Left cardiac atrium (tissue), 4 donors: ENCODE measurements at places on chromosomes 6 and 20. TPM values are rescaled to one million over a fixed set of nuclear protein-coding genes. Genes with fewer than 3 reads are reported as not detected.

DNA sequence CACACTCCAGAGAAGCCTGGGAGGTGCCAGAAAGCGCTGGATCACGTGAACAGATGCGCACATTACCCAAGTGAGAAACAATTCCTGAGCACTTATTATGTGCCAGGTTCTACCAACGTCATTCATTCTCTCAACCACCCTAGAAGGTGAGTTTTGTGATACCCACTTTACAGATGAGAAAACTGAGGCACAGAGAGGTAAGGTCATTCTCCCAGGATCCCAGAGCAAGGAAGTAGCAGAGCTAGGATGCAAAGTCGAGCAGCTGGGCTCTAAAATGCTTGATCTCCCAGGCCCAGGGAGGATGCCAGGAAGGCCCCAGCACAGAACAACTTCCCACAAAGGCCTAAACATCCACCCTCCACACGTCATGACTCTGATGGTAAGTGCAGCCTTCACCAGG is 85.6 kb downstream of the PREX1 start:
- no peak for DNase-seq

DNA sequence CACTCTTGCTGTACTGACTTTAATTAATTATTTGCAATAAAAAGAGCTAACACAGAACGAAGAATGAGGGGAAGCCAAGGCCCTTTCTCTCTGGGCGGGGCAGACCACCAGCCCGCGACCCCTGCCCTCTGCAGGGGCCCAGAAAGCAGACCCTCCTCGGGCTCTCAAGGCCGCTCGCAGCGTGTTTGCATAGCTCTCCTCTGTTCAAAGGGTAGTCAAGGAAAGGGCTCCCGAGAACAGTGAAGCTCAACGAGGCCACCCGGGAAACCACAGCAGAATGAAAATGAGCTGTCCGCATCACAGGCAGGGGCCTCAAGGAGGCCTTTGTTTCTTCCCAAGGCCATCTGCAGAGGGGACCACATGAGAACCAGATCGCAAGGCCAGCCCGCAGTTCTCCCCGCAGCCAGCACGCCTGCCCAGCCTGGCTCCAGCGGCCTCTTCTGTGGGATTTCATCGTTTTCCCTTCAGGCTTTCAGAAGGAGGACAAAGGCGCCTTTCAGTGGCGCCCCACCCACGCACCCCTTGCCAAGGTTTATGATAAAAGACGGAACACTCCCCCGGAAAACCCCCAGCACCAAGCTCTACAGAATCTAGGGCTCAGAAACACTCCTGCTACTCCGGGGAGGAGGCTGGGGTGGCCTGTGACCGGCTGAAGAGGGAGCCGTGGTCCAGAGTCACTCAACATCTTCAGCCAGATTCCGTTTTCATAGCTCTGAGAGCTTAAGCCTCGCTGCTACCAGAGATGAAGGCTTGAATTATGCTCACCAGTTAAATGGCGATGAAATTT is 25.3 kb downstream of the ACSS1 start:
- peak; percentile 80 for DNase-seq

Gene ID4
- 44.0 TPM for total RNA-seq

Gene C6orf132
- total RNA-seq = 1.5 TPM

DNA sequence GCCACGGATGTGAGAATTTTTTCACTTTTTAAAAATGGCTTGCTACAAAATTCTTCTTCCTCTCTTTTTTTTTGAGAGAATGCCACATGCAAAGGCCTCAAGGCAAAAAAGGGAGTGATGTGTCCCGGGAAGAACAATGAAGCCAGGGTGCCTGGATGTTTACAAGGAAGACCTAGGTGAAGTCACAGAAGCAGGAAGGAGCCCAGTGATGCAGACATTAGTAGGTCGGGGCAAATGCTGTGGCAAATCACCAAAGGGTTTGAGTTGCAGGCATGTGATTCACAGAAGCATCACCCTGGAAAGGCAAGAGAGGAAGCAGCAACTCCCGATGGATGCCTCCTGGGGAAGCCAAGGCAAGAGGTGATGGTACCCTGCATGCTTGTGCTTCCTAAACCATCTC is 46.8 kb downstream of the FARS2 start:
- no peak for DNase-seq

- DNase-seq = no peak
Observed at GRCh38 chr6:46888578-46888977, 33.2 kb downstream of the ADGRF5 start.

DNA sequence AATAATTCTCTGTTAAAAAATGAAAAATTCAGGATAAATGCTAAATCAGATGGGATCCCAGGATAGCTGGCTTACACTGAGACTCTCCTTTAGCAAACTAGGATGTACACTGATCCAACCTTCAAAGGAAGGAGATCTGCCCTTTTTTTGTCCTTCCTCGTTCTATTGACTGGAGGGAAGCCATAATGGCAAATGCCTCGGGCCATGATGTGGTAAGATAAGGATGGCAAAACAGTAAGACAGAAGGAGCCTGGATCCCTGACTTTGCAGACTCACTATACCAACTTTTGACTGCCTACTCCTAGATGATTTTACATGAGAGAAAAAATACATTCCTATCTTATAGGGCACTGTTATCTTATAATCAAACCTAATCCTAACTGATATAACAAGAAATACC is 156.9 kb upstream of the BEND3 start:
- no peak for DNase-seq

Gene WFDC5
- not detected for total RNA-seq

- DNase-seq = no peak
Observed at GRCh38 chr6:42637681-42638080, 73.9 kb downstream of the UBR2 start.

DNA sequence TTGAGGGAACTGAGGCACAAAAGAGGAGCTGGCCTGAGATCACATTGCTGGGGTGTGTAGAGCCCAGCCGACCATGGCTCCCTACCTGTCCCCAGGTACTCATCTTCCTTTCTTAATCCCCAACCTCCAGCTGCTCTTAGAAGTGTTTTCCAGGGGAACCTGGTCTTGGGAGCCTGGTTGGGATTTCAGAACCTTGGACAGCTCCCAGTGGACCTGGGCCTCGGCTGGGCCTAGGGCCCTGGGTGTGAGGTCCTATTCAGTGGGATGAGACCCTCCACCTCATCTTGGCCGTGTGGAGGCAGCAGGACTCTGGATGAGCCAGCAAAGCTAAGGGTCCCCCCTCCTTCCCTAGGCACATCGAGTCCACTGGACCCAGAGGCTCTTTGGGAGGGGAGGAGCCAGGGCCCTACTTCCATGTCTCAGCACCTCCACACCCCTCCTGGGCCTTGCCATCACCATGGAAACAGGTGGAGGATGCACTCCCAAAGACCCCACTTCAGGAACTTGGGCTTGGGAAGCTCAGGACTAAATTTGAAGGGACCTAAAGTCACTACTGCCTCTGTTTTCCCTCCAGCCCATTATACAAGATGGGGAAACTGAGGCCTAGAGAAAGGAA is 38.5 kb downstream of the DLGAP4 start:
- DNase-seq = peak; percentile 33

Gene SIGLEC1
- 23.9 TPM for total RNA-seq

- peak; percentile 40 for DNase-seq
Observed at GRCh38 chr20:32327087-32327681, 30.9 kb upstream of the ASXL1 start.

Gene C4B
- total RNA-seq = 177 TPM

Gene BMP2
- total RNA-seq = 4.7 TPM

- no peak for DNase-seq
Observed at GRCh38 chr20:48142516-48142773, 357.2 kb upstream of the SULF2 start.

Gene KIAA1755
- 8.0 TPM for total RNA-seq

GRCh38 chr20:47418069-47418757 is 61.7 kb upstream of the ZMYND8 start:
- no peak for DNase-seq

Gene GSTA2
- total RNA-seq = not detected

DNA sequence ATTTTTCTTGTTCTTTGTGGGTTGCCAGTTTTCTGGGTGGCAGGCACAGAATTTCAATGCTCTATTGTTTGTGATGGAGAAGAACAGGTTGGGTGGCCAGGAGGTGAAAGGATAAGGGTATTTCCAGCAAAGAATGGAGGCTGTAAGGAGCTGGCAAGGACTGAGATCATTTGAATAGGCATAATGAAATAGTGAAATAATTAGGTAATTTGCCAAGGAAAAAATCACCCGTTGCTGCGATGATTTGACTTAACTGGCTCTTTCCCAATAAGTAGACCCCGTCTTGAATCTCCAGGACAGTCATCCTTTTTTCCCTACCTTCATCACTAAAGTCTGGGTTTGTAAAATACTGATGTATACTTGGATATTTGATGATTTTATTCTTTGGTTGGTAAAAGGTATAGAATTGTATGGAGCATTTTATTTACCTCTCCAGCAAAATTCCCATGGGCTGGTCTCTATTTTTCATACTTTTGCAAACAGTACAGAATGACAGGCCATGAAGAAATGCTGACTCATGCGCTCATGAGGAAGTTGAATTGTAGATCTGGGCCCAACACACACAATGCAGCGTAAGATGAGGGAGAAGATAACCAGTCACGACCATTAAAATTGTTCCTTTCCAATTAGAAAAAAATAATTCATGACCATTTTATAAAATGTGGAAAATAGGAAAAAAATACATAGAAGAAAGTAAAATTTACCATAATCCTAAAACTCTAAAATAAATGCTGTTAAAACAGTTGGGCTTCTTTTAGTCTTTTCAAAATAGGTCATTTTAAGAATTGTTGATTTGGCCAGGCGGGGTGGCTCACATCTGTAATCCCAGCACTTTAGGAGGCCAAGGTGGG is 2.4 kb upstream of the GCNT2 start:
- DNase-seq = no peak

Gene EZR
- total RNA-seq = 217 TPM

GRCh38 chr6:45377043-45377553 is 636 bp downstream of the SUPT3H start:
- DNase-seq = peak; percentile 88

DNA sequence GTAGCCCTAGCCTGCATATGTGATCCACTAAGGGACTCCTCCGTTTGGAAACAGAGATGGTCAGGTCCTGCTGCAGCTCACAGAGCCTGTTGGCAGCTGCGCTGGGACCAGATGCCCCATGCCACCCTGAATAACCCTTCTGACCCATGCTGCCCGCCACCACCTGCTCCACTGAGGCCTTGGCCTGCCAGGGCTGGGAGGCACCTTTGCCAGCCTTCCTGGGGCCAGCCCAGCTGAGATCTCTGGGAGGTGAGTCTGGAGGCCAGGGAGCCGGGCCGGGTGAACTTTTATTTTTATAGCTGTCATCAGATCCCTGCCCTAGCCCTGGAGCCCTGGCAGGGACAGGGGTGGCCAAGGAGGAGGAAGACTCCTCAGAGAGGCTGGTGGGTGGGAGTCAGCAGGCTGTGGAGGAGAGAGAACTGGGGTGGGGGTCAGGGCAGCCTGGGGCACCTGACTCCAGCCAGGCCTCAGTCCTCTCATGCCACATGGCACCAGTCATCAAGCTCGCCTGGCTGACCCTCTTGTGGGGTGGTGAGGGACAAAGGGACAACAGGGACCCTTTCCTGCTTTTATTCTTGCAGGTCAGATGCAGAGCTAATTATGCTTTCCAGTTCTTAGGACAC is 10.0 kb downstream of the CEBPB start:
- no peak for DNase-seq

GRCh38 chr6:11083956-11084355 is 9.7 kb upstream of the SMIM13 start:
- DNase-seq = no peak

GRCh38 chr6:148885925-148886845 is 139.4 kb downstream of the UST start:
- DNase-seq = no peak

DNA sequence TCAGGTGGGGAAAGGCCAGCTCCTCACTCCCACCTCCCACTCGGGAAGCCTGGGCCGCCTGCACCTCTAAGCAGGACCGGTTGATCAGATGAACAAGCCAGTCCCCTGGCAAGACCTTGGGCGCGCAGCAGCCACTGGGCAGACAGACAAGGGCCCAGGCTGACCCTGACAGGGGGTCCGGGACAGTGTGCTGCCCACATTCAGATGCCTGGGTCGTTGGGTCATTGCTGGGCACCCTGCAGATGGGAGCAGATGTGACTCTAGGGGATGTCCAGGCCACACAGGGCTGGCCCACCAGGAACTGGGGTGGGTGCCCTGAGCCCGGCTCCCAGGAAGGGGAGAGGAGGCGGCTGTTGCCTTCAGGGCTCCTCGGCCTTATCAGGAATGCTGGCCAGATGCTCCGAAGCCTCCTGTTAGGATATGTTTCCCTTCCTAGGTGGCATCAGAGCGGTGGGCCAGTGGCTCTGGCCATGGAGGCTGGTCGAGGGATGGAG is 17.3 kb upstream of the FRMD1 start:
- peak; percentile 4 for DNase-seq

GRCh38 chr6:106104476-106104875 is 18.3 kb downstream of the PRDM1 start:
- DNase-seq = no peak

Gene MUCL3
- total RNA-seq = not detected

DNA sequence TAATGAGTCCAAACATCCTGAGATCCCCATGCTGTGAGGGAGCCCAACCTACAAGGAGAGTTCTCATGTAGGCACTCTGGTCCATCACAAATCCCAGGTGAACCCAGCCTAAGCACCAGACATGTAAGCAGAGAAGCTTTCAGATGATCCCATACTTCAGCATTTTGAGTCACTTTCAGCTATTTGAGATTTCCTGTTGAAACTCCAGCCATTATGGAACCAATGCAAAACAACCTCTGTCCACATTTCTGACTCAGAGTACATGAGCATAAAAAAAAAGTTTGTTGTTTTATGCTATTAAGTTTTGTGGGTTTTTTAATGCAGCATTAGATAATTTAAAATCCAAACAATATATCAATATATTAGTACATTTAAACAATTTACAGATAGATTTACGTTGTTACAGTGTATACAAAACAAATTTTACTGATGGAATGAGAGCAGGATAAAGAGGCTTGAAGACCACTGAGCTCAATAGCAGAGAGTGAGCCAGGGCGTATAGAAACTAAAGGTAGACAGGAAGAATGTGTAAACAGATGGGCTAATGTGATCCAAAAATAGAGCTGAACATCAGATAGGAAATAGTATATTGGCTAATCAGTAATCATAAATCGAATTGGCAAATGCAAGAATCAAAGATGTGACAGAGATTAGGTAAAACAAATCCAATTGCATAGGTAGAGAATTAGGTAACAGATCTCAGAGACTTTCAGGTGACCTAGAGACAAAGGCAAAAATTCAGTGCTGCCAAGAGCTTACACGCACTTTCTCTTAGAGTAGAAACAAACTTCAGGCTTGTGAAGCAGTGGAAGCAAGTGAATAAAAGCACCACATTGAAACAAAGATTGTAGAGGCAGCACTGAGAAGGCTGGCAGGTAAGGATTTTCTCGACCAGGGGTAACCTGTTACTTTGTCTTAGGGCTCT is 36.2 kb upstream of the PLCB1 start:
- no peak for DNase-seq

GRCh38 chr6:167351656-167352345 is 26.9 kb downstream of the TTLL2 start:
- no peak for DNase-seq

GRCh38 chr20:62690261-62690820 is 18.3 kb upstream of the NTSR1 start:
- no peak for DNase-seq

Gene PRSS35
- total RNA-seq = 0.94 TPM

DNA sequence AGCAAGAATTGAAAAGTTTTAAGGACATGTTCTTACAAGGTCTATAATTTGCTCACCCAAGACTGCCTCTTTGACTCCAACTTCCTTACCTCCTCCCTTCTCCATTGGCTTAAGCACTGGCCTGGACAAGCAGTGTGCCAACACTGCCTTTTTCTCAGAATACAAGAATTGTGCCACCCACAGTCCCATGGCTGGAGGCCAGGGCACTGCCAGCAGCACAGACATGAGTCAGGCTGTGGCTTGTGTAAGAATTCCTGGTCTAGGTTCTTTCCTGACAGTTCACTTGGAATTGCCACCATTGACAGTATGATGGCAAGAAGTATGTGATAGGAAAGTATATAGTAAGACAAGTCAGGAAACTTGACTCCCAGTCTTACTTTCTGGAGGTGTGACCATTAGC is 202.7 kb upstream of the MARCKS start:
- peak; percentile 72 for DNase-seq
